ENCODE measurements at places on chromosomes 11 and 22. TPM values are rescaled to one million over a fixed set of nuclear protein-coding genes. Genes with fewer than 3 reads are reported as not detected.

- no peak overlapping the region for H3K4me3 ChIP-seq
- peak overlapping the region; percentile 90 for H3K27ac ChIP-seq
- no peak for DNase-seq
- no peaks in the 10 kb centered on the region for H3K36me3 ChIP-seq
Observed at GRCh38 chr11:7422544-7423331, 62.6 kb upstream of the OLFML1 start.

DNA sequence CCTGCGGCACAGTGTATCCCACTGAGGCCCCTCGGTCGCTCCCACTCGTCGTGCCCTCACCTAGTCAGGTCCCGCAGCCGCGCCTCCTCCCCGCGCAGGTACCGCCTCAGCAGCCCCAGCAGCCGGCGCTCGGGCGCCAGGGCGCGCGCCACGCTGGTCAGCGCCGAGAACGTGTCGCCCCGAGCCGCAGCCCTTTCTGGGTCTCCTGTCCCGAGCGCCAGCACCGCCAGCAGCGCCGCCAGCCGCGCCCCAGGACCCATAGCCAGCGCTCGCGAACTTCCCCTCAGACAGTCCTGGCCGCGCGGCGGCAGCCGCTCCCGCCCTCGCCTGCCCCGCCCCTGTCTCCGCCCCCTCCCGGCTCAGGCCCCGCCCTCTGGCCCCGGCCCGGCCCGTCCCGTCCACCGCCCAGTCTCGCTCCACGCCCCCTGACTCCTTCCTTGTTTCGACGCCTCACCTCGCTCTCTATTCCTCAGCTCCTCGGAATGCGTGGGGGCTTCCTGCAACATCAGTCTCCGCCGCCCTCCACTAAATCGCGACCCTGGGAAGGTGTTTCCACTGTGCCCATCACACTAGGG lies at the start of gene P4HA3:
TSS of gene P4HA3 (minus strand) at position 289 of the 575 bp plus-strand sequence. CDS start at position 260, 29 bp downstream.
- no peaks in the 10 kb centered on the region for H3K36me3 ChIP-seq
- H3K27ac ChIP-seq = no peak within 1 kb of the TSS
- peak; percentile 51 for DNase-seq
- H3K27me3 ChIP-seq = no peaks in the 10 kb centered on the region
- peaks cover 3% of the 10 kb centered on the region for H3K4me1 ChIP-seq

GRCh38 chr11:32538804-32539203 lies 44.8 kb upstream of the EIF3M start:
- H3K4me1 ChIP-seq = no peaks in the 10 kb centered on the region
- H3K27me3 ChIP-seq = no peaks in the 10 kb centered on the region
- H3K36me3 ChIP-seq = no peaks in the 10 kb centered on the region
- no peak for DNase-seq
- H3K27ac ChIP-seq = no peak overlapping the region

DNA sequence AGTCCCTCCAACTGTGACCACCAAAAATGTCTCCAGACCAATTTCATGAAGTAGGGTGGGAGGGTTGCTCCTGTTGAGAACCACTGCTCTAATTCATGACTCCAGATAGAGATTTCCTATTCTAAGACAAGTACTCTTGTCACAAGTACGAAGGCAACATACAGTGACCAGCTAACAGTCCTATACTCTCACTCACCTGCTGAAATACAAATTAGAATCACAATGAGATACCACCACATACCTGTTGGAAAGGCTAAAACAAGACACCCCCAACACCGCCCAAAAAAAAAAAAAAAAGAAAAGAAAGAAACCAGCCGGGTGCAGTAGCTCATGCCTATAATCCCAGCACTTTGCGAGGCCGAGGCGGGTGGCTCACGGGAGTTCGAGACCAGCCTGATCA lies 310.5 kb downstream of the SWAP70 start:
- no peaks in the 10 kb centered on the region for H3K27me3 ChIP-seq
- no peak overlapping the region for H3K4me3 ChIP-seq
- no peak for DNase-seq
- no peak overlapping the region for H3K27ac ChIP-seq
- peaks cover 5% of the 10 kb centered on the region for H3K36me3 ChIP-seq

DNA sequence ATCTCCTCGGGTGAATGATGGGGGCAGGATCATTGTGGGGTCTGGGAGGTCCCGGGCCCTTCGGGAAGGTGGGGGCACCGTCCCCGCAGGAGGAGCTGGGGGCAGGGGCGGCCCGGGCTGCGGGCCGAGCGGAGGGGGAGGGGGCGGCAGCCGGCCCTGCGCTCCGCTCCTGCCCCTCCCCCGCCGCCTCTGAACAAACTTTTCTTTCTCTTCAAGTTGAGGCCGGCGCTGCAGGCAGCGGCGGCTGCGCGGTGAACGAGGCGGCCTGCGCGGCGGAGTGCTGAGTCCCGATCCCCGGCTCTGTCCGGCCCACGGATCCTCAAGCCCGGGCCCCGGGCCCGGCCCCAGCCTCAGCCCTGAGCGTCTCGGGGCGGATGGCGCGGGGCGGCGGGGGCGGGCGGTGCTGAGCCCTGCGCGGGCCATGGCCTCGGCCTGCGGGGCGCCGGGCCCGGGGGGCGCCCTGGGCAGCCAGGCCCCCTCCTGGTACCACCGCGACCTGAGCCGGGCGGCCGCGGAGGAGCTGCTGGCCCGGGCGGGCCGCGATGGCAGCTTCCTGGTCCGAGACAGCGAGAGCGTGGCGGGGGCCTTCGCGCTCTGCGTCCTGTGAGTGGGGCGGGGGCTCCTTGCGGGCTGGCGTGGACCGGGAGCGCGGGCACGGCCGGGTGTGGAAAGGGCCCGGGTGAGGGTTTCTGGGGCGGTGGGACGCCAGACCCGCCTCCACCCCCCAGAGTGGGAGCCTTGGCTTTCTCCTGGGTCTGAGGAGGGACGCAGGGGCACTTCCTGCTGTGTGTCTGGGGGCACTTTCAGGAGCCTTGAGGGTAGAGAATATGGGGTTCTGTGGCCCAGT lies at the start of gene INPPL1:
TSS of gene INPPL1 (plus strand) at position 204 of the 847 bp plus-strand sequence. CDS start at position 422, 218 bp downstream.
- no peaks in the 10 kb centered on the region for H3K27me3 ChIP-seq
- H3K27ac ChIP-seq = peak within 1 kb of the TSS; percentile 54
- DNase-seq = peak; percentile 36
- H3K4me3 ChIP-seq = peak within 1 kb of the TSS; percentile 65
- no peaks in the 10 kb centered on the region for H3K4me1 ChIP-seq

DNA sequence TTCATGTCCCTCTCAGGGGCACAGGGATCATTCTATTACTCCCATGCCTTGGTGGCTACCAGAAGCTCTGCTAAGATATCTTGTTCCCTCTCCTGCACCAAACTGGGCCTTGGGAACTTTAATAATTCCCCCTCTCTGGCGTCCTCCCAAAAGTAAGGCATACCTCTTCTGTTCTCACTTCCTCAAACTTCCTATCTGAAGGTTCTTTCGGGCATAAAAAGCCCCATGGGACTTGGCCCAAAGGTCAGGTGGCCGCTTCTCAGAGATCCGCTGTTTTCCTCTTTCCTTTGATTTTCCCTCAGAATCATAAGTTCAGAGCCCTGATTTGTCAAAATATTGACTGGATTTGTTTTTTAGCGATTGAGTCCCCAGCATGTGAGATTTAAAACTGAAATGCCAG lies 13.0 kb downstream of the POLD3 start:
- H3K27me3 ChIP-seq = no peaks in the 10 kb centered on the region
- no peaks in the 10 kb centered on the region for H3K4me1 ChIP-seq
- no peak for DNase-seq
- H3K36me3 ChIP-seq = 0 out of 2 replicates have a peak, but pooled peaks cover 7% of the 10 kb centered on the region

DNA sequence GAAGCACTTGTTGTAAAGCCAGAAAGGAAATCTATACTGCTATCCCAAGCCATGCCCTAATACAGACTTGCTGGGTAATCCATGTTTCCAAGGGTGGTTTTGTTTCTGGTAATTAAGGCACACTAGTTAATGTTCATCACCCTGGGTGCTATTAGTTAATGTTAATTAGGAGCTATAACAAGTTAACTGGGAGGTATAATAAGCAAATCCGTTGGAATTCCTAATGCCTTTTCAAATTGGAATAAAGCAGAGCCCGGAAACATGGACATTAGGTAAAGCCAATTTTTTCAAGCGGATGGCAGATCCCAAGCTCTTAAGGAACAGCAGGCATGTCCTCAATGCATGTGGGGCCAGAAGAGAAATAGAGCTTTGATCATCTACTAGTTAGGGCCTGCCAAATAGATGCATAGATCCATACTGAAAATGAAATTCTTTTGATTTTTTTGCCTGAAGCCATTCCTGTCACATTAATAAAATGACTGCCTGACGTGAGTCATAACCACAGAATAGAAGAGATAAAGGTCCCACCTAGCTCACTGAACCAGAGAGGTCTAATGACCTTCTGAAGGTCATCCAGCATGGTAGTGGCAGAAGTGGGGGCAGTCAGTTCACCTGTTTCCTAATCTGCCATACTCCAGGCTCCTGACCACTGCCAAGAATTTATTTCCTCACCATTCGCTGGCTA lies 28.5 kb upstream of the CCDC34 start:
- peaks cover 51% of the 10 kb centered on the region for H3K4me1 ChIP-seq
- no peaks in the 10 kb centered on the region for H3K27me3 ChIP-seq
- no peak overlapping the region for H3K27ac ChIP-seq
- no peaks in the 10 kb centered on the region for H3K36me3 ChIP-seq
- H3K4me3 ChIP-seq = no peak overlapping the region
- DNase-seq = no peak

GRCh38 chr11:134322553-134322952 lies 9.2 kb upstream of the GLB1L2 start:
- DNase-seq = no peak
- H3K4me1 ChIP-seq = no peaks in the 10 kb centered on the region
- no peak overlapping the region for H3K27ac ChIP-seq
- H3K4me3 ChIP-seq = no peak overlapping the region
- H3K27me3 ChIP-seq = no peaks in the 10 kb centered on the region

GRCh38 chr22:47376901-47377505 lies 614.6 kb downstream of the TBC1D22A start:
- H3K36me3 ChIP-seq = no peaks in the 10 kb centered on the region
- no peak for DNase-seq
- no peak overlapping the region for H3K4me3 ChIP-seq
- H3K27ac ChIP-seq = no peak overlapping the region

- H3K36me3 ChIP-seq = no peaks in the 10 kb centered on the region
- peak overlapping the region; percentile 93 for H3K27ac ChIP-seq
- no peak overlapping the region for H3K4me3 ChIP-seq
- H3K27me3 ChIP-seq = no peaks in the 10 kb centered on the region
Observed at GRCh38 chr11:132632641-132633124, 899.6 kb downstream of the OPCML start.

DNA sequence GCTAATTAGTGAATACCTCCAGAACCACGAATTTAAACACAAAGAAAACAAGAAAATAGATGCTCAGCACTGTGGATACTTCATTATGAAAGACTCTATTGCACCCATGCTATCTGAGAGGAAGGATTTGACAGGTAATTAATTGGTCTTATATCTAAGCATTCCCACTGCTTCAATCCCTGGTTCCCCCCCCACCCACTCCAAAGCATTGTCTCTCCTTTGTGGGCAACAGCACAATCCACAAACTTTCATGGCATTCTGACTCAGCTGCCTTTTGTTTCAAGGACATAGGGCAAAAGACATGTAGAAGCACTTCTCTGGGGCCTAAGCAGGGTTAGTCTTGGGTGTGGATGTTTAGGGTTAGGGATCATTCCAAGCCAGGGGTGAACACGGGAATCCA lies 551.4 kb downstream of the BUD13 start:
- no peaks in the 10 kb centered on the region for H3K4me1 ChIP-seq
- no peaks in the 10 kb centered on the region for H3K27me3 ChIP-seq
- H3K27ac ChIP-seq = no peak overlapping the region

DNA sequence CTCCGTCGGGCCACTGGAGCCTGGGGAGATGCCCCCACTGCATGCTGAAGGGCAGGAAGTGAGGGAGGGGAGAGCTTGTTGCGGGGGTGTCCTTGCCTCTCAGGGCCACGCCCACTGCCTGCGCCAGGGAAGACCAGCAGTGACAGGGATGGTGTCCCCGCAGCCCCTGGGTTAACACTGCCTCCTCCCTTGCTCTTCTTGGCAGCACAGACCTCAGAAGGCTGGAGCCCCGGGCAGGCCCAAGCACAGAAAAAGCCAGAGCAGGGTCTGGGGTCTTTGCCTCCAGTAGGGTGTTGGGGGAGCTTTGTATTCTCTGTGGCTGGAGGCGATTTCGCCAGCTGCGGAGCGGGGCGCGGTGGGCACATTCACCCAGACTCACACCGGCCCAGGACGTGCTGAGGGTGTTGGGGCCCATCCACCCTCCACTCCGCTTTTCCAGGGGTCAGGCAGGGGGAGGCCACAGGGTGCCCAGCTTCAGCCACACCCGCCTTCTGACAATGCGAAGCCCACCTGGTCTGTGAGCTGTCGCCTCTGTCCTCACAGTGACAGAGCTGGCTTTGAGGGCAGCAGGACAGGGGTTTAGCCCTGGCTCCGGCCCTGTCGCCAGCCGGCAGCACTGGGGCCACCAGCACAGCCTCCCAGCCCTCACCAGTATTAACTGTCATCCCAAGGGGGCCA lies 83.7 kb downstream of the CDKN1C start:
- peak; percentile 47 for DNase-seq
- H3K36me3 ChIP-seq = no peaks in the 10 kb centered on the region
- H3K4me1 ChIP-seq = no peaks in the 10 kb centered on the region
- H3K27ac ChIP-seq = no peak overlapping the region
- H3K4me3 ChIP-seq = no peak overlapping the region

DNA sequence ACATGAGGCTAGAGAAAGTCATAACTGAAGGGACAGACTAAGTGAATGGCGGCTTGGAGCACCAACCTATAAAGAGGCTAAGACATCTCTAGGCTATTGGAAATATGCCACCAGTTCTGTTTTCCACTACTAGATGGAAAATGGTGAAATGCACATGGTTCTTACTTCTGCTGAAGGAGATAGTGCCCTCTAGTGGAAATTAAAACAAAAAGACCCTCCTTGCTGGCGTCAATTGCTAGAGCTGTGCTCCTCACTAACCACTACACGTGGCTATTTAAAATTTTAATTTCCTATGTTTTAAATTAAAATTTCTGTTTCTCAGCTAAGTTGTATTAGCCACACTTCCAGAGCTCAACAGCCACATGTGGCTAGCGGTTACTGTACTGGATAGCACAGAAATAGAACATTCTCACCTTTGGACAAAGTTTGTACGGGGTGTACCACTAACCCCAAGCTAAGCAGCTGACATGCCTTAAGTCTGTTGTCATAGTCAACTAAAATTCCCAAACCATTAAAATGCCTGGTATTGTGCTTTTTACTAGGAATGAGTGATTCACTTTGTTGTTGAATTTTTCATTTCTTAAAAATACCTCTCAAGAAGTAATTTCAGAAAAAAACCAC lies 34.1 kb upstream of the CALCA start:
- no peak for DNase-seq
- no peaks in the 10 kb centered on the region for H3K4me1 ChIP-seq
- no peak overlapping the region for H3K27ac ChIP-seq
- H3K27me3 ChIP-seq = peaks cover 2% of the 10 kb centered on the region
- no peak overlapping the region for H3K4me3 ChIP-seq

GRCh38 chr11:79052544-79052943 lies 388.3 kb downstream of the TENM4 start:
- H3K27me3 ChIP-seq = no peaks in the 10 kb centered on the region
- DNase-seq = no peak
- H3K27ac ChIP-seq = no peak overlapping the region
- H3K36me3 ChIP-seq = no peaks in the 10 kb centered on the region

The XNDC1N gene
- total RNA-seq = 3.2 TPM

The MYH9 gene
- total RNA-seq = 668 TPM

The EXPH5 gene
- 0.05 TPM for total RNA-seq

The USH1C gene
- total RNA-seq = not detected

The KCNJ4 gene
- not detected for total RNA-seq

The SIK3 gene
- total RNA-seq = 15.6 TPM

The GLB1L2 gene
- total RNA-seq = not detected

The SIRT3 gene
- total RNA-seq = 2.3 TPM

All from SJSA1 (cell line).